ENCODE measurements at places on chromosomes 7 and 10.

DNA sequence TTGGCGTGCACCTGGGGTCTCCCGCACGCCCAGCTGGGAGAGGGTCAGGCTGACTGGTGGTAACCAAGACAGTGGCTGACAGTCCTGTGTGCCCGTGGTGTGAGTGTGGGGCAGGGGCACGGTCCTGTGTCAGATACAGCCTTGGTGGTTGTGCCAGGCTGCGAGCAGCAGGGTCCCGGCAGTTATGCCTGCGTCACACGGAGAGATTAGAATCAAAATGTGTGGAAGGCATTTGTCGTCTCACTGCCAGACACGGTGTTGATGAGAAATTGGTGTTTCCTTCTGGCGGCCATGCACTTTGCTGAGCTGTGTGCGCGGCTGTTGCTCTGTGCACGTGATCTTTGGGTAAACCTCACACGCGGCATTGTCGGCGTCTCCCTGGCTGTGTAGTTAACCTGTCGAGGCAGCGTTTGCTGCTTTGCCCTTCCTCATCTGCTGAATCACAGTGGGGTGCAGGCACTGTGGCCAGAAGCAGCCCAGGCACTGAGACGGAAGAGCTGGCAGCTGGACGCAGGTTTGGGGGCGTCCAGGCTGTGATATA lies 87.7 kb downstream of the NKX6-2 start:
- DNase-seq: no peak

DNA sequence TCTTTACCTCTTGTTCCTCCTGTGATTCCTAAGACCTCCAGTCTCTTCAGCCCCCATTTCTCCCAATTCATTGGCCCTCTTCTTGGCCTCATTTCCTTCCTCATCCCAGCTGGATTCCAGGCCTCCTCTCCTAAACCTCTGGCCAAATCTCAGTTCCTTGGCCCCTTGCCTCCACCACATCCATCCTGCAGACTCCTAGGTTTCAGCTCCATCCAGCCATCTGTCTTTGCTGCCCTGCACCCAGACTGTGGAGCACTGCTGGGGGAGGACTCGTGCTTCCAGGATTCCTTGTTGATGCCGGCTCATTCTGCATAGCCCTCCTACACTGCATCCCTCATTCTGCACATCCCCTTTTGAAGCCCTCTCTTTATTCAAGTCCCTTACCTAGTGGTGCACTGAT lies 6.7 kb downstream of the PLAC9 start:
- no peak for DNase-seq

DNA sequence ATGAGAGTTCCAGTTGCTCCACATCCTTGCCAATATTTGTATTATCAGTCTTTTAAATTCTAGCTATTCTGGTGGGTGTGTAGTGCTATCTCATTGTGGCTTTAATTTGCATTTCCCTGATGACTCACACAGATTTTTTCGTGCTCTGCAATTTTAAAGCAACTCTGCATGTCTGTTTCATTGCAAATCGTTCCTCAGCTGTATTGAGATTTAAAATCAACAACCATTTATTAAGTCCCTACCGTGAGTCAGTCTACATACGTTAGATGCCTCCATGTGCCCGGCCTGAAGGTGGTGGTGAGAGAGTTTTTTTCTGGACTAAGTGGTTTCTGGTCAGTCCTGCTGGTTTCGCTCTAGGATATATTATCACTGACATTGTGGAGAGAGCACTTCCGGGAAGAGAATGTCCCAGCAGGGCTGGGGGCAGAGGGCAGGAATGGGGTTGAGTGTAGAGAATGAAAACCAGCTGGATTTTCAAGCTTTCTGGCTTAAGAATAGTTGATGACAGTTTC lies 8.4 kb upstream of the HYCC1 start:
- DNase-seq: peak; percentile 69

GRCh38 chr7:37337522-37337921 lies 111.1 kb downstream of the ELMO1 start:
- DNase-seq: no peak

GRCh38 chr10:74383642-74384041 lies 232.6 kb downstream of the ADK start:
- DNase-seq: no peak

GRCh38 chr7:108340856-108341411 lies 115.3 kb downstream of the NRCAM start:
- DNase-seq: no peak

- no peak for DNase-seq
Measured at GRCh38 chr10:124588736-124589490, 127.3 kb downstream of the LHPP start.

DNA sequence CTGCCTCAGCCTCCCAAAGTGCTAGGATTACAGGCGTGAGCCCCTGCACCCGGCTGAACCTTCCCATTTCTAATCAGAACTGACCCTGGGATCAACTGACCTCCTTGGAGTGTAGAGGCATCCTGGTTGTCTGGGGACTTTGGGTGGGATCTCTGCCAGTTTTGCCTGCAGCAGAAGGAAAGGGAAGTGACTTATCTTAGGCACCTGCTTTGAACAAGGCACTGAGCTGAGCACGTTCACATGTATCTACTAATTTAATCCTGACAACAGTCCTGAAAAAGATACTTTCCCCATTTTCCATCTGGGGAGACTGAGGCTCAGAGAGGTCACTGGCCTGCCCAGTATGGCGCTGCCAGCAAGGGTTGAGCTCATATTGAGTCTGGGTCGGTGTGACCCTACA lies 153.4 kb downstream of the CUX1 start:
- no peak for DNase-seq

GRCh38 chr10:109203646-109204353 lies 719.5 kb downstream of the XPNPEP1 start:
- DNase-seq: no peak

- peak; percentile 49 for DNase-seq
Measured at GRCh38 chr7:115087437-115087836, 165.5 kb downstream of the MDFIC start.

GRCh38 chr7:2971914-2972834 lies 71.5 kb downstream of the CARD11 start:
- DNase-seq: no peak

DNA sequence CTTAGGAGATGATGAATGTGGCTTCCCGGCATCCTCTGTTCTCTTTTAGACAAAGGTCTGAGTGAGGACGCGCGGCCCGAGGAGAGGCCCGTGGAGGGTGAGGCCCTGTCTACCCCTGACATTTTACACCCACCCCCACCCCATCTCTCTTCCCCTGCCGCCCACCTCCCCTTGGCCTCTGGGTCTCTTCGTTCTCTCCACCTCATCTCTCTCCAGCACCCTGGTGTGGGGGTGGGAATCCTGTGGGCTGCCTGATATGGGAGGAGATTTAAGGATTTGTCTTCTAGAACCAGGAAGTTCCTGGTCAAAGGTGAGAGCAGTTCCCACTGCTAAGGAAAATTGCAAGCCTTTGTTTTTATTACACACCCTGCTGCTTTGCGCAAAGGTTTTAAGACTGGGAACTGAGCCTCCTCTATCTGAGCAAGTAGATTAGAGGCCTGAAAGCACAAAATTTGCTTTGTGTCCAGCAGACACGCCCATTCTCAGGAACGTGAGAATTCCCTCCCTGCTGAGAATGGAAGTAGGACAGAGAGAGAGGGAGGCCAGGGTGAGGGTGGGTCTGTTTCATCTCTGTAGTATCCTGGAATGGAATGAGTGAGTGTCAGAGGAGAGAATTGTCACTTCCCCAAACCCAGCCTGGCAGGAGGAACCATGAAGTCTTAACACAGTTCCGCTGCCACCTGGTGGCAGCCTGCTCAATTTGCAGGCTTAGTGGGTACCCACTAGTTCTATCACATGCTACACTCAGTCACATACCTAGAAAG lies 91.2 kb downstream of the GTF2IRD1 start:
- peak; percentile 29 for DNase-seq

DNA sequence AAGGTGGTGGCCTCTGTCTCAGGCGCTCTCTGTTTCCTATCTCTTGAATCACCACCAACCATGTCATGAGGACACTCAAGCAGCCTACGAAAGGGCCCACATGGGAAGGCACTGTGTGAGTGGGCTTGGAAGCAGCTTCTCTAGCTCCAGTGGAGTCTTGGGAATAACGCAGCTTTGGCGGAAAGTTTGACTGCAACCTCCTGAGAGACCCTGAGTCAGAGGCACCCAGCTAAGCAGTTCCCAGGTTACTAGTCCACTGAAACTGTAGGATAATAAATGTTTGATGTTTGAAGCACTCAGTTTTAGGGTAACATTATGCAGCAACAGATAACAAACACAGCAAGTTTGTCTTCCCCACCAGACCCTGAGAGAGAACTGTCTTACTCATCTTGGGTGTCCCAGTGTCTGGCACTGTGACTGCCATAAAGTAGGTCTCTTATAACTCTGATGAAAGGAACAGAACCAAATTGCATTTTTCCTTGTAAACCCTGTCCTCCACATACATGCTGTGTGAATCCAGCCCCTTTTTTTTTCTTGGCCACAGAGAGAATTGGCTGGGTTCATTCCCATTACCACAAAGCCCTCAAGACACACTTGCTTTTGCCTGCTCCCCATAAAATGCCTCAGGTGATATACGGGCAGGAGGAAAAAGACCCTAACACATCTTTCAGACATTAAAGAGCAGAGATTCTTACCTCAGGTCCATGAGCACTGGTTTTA lies 185.5 kb downstream of the ZNF365 start:
- DNase-seq: no peak

GRCh38 chr10:127151981-127152699 lies 44.3 kb downstream of the INSYN2A start:
- DNase-seq: no peak

DNA sequence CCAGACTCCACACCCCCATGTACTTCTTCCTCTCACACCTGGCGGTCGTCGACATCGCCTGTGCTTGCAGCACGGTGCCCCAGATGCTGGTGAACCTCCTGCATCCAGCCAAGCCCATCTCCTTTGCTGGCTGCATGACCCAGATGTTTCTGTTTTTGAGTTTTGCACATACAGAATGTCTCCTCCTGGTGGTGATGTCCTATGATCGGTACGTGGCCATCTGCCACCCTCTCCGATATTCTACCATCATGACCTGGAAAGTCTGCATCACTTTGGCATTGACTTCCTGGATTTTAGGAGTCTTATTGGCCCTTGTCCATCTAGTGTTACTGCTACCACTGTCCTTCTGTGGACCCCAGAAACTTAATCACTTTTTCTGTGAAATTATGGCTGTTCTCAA lies 4.8 kb downstream of the OR2A25 start:
- no peak for DNase-seq
